ENCODE measurements at places on chromosomes 1 and 21.

DNA sequence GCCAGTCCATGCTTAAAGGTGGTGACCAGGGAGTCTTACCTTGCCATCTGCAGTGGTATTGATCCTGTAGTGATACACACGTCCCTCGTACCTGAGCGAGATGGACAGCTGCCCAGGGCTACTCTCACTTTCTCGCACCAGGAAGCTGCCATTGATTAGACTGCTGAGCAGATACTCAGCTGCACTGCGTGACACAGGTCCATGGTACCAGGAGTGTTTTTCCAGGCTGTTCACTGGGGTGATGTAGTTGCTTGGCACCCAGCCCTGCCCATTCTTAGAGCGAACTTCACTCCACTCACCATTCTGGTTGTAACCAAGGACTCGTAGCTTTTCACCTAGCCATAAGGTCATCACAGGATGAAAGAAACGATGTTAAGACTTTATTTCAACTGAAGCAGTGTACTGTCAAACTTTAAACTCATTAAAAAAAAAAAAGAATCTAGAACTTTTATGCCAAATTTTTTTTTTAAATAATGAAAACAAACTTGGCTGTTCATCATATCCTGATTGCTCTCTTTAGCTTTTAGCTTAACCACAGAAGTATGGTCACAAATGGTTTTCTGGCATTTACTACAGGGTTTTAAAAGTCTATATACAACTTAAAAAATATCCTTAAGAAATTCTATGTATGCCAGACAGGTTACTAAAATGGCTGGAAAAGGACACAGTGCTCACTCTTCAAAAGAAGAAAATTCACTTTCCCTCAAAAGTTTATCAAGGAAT is 44.6 kb downstream of the TOR3A start:
- no peak for DNase-seq

DNA sequence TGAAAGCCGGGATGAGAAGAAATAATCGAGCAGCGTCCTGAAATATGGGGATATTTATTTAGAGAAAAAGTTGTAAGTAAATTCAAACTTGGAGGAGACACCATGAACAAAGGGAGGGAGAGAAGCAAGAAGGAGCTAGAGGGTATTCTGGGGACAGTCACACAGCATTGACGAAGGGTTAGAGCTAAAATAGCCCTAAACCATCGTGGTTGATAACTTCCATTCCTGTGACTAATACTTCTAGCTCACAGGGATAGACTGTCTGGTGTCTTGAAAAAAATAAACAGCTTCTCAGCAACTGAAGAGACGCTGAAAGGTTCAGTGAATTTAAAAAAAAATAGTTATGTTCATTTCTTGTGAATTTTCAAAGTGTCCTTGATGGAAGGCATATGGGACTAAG is 86.7 kb downstream of the LRRC53 start:
- DNase-seq = no peak

DNA sequence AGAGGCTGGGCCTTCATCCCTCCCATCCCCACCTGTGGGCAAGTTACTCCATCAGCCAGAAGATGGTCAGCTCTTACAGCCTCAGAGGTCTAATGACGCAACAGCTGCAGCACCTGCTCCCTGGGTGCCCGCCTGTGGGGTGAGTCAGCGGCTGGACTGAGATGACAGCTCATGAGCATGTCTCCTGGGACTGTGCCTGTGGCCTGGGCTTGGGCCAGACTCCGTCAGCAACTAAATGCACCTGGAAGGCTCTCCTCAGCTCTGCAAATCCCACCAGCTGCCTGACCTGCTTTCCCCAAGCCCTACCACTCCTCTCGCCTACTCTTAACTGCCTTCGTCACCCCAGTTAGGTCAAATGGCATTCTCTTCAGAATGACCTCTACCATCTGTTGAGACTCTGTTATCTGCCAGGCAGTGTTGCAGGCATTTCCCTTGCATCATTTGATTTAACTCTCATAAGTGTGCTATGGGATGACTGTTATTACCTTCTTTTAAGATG is 47.7 kb downstream of the ETS2 start:
- DNase-seq = peak; percentile 50

- DNase-seq = no peak
These were observed 40.4 kb upstream of the LDLRAP1 start for GRCh38 chr1:25502957-25503356.

GRCh38 chr21:31498985-31499384 is 154.9 kb upstream of the TIAM1 start:
- DNase-seq = no peak

DNA sequence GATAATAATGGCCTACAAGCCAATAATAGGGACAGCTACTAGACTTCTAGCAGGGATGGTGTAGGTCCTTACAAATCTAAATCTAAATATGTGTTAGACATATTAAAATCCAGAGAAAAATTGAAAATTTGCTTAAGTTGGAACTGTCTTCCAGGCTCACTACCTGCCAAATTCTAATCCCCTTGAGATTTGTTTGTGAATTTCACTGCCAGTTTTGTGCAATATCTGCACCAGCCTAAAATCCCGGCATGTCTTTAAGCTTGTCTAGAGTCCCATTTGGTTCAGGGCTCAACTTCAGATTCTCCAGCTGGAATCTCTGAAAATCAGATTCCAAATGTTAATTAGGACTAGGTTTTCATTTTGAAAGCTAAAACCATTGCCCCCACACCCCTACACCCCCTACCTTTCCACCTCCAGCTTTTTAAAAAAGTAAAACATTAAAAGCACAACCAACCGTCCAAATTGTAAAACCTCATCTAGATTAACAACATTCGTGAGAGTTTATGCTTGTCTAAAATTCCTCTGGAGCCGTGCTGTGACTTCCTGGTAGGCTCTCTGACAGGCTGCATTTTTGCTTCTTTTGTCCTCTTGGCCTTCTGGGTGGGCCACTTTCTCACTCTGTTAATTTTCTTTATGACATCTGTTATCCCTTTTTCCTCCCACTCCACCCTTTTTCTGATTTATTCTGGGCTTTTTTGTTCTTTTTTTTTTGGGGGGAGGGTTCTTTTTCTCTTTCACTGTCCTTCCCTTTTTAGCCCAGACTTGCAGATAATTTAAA is 348.7 kb downstream of the PAPPA2 start:
- no peak for DNase-seq

DNA sequence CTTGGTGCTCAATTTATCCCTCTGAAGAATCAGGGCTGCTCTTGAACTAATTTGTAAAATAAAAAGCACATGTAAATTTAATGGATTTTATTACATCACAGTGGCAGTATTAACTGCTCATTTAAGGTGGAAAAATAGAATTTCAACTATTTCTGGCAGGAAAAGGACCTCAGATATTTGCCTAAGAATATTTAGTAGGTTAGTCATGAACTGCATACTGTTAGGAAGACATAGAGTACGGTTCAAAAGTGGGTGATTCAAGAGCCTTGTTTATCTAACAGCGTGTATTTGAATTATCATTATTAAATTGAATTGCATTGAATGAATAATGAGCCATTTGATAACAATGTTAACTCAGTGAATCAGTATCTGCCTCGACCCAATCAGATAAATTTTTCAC is 248.8 kb upstream of the PBX1 start:
- DNase-seq = no peak

DNA sequence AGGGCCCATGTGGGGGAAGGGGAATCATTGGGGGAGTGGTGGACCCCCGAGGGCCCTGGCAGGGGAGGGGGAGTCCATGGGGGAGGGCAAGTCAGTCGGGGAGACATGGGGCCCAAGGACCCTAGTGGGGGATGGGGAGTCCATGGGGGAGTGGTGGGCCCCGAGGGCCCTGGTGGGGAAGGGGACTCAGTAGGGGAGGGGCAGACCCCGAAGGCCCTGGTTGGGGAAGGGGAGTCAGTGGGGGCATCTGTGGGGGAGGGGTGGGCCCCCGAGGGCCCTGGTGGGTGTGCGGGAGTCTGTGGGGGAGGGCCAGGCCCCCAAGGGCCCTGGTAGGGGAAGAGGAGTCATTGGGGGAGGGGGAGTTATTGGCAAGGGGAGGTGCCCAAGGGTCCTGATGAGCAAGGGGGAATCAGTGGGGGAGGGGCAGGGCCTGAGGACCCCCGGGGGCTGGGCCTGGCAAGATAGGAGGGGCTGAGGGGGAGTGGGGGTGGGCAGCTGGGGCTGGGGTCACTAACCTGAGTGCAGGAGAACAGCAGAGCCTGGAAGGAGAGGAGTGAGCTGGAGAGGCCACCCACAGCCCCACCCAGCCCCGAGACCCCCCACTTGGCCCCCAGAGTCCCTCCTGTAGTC is 2.1 kb downstream of the MXRA8 start:
- DNase-seq = no peak

DNA sequence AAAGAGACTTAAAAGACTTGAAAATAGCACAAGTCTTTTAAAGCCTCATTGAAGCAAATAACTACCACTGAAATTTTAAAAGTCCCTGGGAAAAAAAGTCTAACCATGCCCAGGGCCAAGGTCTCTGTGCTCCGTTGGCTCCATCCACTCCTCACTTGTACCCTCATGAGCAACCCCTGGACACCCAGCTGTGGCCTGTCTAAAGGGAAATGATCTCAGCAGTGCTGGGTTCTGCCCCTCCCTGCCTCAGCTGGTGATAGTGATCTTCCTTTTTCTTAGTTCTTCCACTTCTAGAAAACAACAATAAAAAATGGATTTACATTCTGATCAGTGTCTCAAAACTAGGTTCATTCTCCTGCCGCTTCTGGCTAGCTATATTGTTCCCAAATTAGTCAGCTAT is 423.5 kb upstream of the ADAMTS5 start:
- no peak for DNase-seq

- DNase-seq = no peak
These were observed 6.0 kb upstream of the SF3A3 start for GRCh38 chr1:37995751-37996345.

GRCh38 chr1:197225611-197226010 is 42.4 kb upstream of the CRB1 start:
- no peak for DNase-seq

DNA sequence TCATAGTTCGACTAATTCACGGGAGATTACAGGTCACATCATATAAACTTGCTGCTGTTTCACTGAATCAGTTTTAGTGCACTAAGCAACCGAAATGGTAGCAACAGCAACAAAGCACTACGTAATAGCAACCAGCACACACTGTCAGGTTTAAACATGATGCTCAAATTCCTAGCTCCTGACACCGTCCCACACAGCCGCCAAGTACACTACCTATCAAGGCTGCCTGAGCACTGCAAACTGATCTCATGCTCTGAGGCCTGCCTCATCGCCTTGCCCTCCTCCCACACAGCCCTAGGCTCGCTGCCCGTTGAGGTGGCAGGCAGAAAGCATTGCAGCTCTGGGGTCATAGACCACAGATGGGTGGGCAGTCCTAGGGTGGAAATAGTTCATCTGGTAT is 12.4 kb downstream of the LAMC2 start:
- DNase-seq = no peak

- no peak for DNase-seq
These were observed 6.3 kb upstream of the ZSCAN20 start for GRCh38 chr1:33466159-33466558.

GRCh38 chr1:87208931-87209330 is 119.7 kb upstream of the LMO4 start:
- DNase-seq = no peak

DNA sequence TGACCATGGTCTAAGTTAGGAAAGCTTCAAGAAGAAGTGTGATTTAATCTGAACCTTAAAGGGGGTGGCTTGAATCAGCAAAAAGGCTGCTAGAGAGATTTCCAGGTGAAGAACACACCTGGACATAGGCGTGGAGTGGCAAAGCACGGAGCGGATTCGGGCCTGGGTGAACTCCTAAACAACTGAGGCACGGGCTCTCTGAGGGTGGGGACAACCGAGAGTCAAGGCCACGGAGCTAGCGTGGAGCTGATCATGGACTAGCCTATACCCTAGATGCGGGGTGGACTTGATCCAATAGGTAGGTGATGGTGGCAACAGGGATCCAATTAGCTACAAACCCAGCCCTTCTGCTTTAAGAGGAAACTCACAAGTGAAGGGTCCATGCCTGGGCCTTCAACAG is 27.8 kb downstream of the SYT2 start:
- DNase-seq = no peak

- DNase-seq = no peak
These were observed 38.1 kb upstream of the C1orf87 start for GRCh38 chr1:60111716-60112115.

DNA sequence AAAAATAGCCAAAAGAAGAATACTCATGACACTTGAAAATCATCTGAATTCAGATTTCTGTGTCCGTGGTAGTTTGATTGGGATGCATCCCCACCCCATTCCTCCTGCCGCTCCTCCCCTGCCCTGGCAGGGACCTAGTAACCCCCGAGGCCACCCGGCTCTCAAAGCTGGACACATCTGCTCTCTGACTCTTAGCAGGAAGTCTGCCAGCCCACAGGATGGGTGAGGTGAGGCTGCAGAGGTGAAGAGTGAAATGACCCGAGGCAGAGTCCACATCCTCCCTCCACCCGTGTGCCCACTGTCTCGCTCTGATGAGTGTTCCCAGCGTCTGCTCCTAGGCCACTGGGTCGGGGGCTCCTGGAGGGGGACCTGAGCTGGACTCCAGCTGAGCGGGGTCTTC is 308.5 kb upstream of the VAMP3 start:
- no peak for DNase-seq

- no peak for DNase-seq
These were observed 53.2 kb upstream of the SYNC start for GRCh38 chr1:32755810-32756159.
